Stimulated activated CD8-positive, alpha-beta memory T cell treated with anti-CD3 and anti-CD28 coated beads, Interleukin-4, amount 100 ng/mL, for 1 hour (primary cell): ENCODE measurements at places on chromosomes 12 and 14.

DNA sequence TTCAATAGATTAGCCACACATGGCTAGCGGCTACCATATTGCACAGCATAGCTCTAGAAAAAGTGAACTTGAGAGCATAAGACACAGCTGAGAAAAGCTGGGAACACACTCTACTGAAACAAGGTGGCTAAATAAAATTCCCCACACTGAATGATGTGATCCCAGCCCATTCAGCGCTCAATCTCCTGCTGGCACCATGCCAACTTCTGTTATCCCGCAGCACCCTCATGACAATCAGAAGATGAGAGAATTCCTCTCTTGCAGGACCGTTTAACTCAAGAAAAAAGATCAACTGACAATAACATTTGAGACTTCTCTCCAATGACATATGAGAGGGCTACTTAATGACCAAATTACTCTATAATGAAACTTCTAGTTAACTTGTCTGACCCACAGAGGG lies 115.4 kb downstream of the ADAMTS20 start:
- no peak for DNase-seq

DNA sequence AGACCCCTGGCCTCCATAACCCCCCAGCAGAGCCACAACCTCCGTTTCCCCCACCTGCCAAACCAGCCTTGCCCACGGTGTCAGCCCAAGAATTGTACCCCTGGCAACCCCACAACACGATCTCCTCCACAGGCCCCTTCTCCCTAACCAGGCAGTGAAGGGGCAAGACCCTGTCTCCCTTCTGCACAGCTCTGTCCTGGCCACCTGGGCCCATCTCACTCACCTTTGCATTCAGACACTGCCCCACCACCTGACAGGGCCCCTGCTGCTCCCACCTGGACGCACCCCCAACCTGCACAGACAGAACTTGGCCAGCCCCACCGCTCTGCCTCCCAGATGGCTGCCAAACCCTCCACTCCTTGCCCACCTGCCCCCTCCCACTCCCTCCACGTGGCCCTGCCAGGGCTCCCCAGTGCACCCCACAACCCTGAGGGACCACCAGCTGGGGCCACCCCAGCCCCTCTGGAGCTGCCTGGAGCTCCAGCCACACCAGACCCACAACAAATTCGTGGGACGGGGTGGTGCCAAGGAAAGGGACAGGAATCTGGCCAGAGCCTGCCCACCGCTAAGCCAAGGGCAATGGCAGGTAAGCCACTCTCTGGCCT lies 11.8 kb downstream of the AHNAK2 start:
- no peak for DNase-seq

DNA sequence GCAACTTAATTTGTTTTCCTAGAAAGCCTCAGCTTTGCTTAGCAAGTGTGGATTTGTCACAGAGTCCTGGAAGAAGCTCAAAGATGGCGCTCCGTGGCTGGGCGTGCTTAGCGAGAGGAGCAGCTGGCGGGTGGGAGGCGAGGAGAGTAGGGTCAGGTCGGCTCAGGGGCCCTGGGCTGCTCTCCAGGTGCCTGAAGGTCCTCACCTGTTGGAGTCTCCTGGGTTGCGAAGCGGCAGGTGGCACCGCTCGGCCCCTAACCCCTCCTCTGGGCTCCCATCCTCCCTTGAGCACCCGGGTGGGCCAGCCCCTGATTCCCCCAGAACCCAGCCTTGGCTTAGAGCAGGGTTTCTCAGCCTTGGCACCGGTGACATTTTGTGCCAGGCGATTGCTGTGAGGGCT lies 25.1 kb downstream of the LRTM2 start:
- no peak for DNase-seq

DNA sequence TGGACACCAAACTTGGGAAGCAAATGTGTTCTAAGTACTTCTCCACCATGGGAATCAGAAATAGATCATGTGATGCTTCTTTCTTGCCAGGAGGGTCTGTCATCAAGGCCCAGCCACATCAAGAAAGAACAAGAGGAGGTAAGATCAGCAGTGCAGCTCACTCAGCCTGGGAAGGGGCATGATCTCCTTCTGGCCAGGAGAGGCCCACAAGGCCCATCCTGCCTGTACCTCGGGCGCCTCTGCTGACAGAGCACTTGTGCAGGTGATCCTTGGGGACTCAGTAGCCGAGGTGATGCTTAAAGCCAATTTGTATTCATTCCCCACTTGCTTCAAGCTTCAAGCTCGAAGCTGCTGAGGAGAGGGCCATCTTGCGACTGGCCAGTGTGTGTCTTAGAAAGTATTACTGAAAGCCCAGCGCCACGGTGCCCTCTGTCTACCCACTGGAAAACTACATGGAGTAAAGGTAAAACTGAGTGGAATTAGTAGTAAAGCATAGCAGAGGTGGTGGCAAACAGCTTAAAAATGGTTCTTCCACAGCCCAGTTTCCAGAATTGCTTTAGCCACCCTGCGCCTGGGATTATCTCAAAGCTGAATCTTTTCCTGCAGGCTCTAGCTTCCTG lies 26.2 kb downstream of the RTRAF start:
- DNase-seq, result no peak

GRCh38 chr14:35898217-35898775 lies 72.2 kb downstream of the BRMS1L start:
- DNase-seq, result no peak

DNA sequence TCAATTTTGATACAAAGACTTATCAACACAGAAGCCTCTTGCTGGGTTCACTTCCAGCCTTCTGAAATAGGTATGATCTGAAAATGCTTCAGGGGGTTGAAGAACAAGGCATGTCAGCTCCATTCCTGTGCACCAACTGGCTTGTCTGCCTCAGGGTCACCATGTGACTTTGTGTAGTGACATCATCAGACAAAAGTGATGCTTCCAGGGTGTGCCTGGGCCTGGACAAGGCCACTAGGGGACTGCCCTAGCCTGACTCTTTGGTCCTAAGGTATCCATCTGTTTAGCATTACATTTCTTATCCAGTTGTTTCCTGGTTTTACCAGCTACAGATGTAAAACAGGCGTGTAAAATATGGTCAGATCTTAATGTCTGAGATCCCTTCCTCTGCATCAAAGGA lies 155.6 kb downstream of the CAND1 start:
- no peak for DNase-seq

DNA sequence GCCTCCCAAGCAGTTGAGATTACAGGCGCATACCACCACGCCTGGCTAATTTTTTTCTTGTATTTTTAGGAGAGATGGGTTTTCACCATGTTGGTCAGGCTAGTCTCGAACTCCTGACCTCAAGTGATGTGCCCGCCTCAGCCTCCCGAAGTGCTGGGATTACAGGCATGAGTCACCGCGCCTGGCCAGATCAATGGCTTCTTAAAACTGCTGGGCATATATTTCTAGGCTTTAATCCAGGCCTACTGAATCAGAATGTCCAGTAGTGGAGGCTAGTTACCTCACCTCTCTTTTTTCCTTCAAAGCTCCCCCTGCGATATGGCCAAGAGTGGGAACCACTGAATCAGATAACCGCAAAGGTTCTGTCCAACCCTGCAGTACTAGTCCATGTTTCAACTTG lies 17.1 kb downstream of the POU6F1 start:
- DNase-seq, result no peak

DNA sequence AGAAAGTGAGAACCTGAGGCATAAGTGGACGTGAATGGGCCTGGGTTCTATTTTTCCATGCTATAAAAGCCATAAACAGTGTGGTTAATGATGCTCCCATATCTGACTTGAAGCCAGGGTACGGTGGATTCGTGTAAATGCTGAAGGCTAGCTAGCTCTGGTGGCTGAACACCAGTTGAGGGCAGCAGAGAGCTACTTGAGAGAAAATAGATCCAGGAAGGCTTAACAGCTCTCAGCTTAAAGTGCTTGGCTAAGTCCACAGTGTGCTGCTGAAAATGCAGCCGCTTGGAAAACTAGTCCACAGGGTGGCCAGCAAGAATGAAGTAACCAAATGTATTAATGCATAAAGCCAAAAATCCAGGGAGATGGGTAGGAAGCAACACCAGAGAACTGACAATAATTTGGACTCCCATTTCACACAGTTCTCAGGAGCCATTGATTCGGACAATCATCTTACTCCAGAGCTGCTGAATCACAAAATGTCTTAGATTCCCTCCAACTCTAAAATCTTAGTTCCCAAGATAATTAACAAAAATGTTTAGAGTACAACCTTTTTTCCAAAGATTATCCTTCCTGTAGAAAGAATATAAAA lies 15.0 kb upstream of the FOXG1 start:
- no peak for DNase-seq

DNA sequence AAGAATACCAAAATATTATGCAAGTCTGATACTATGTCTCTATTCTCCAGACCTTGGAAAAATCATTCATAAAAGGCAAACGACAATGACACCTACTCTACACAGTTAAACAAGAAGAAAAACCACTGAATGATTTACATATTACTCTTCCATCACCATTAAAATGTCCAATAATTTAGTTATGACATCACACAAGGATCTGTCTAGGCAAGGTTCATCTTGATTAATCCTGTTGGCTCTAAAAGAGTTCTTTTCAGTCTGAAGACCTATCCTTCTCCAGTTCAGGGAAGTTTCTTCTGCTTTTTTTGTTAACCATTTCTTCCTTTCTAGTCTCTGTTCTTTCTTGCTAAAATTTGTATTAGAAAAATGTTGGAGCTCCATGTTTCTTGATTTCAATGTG lies 64.0 kb downstream of the OSBPL8 start:
- DNase-seq, result no peak

- DNase-seq, result no peak
Observed at GRCh38 chr12:2895051-2895451, 4.4 kb downstream of the TULP3 start.

DNA sequence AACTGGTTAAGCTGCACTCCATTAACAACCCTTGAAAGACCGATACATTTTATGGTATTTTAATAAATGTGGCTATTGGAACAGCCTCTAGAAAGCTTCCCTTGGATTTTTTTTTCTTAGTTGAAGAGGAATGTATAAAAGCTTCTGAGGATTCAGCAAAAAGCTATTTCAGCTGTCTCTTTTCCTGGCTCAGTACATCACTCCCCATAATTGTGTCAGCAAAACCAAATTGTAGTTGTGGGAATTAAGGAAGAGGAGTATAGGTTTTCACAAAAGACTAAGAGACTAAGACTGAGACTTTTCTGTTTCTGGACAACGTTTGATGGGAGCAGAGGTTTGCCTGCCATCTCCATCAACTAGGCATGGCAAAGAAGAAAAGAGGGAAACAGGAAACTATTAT lies 106.5 kb downstream of the C12orf50 start:
- no peak for DNase-seq

DNA sequence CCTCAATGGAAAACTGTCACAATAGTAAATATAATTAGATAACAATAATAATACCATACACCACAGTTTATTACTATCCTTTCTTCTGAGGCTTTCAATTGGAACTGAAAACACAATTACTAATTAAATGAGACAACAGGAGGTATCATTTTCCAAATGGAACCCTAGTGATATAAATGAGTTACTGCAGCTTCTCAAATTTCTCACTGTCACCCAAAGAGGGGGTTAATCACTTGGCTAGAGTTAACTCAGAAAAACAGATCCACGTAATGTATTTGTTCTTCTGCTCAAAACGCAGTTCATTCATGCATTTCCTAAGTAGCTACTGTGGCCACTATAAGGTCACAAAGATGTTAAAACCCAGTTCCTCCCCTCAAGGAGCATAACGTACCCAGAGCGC lies 120.9 kb upstream of the FOXN3 start:
- DNase-seq, result no peak

DNA sequence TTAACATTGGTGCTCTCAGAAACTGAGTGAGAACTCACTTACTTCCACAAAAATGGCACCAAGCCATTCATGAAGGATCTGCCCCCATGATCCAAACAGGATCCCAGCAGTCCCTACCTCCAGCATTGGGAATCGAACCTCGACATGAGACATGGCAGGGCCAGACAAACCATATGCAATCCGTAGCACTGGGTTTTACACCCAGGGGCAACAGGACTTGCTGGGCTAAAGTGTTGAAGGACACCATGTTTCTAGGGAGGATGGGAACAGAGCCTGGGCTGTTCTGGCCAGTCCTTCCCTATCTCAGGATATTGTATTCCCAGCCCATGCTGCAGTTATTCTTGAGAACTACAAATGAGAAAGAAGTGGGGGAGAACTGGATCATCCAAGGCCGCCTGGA lies 36.6 kb downstream of the SERPINA3 start:
- no peak for DNase-seq

DNA sequence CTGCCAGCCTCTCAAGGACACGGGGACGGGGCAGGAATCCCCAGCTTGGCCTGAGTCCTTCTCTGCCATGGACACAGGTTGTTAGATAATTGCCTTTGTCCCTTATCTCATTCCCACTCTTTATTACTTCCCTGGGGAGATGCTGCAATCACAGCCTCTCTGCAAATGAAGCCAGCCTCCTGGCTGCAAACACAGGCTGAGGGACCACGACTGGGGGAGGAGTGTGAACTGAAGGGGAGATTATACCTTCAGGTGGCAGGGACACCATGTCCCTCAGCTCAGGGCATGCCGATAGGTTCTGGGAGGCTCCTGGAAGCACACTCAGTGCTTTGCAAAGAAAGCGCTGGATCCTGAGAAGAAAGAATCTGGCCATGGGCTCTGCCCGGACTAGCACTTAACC lies 16.1 kb upstream of the CHGA start:
- DNase-seq, result no peak

DNA sequence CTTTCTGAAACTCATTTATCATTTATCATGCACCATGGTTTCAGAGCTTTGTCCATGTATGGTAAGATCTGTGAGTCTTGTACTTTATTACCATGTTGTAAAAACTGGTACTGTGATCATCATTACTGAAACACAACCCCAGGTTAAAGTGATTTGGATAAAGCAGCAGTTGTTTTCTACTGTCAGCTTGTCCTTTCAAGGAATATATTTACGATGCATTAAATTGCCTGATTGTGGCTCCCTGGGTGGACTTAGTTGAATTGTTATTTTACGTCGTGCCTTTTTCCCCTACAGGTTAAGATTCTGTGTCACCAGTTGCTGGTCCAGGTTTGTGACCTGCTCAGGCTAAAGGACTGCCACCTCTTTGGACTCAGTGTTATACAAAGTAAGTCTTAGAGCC lies 46.1 kb downstream of the FRMD6 start:
- no peak for DNase-seq

DNA sequence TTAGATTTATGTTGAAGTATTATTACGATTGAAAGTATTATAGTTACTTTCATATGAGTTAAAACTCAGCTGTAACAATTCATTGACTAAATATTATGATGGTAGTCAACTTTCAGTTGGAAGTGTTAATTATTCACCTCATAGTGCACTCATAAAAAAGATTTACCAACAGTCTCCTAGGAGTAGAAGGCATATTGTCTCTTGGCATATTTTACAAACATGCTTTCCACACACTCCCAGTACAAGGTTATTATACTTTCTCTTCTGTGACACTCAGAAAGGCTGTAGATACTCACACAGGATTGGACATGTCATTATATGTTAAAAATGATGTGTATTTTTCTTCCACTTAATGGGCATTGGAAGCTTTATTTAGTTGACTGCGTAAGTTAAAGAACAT lies 147.1 kb downstream of the NPAS3 start:
- DNase-seq, result no peak
